ENCODE measurements at places on chromosomes 11 and 22. TPM values are rescaled to one million over a fixed set of nuclear protein-coding genes. Genes with fewer than 3 reads are reported as not detected.

DNA sequence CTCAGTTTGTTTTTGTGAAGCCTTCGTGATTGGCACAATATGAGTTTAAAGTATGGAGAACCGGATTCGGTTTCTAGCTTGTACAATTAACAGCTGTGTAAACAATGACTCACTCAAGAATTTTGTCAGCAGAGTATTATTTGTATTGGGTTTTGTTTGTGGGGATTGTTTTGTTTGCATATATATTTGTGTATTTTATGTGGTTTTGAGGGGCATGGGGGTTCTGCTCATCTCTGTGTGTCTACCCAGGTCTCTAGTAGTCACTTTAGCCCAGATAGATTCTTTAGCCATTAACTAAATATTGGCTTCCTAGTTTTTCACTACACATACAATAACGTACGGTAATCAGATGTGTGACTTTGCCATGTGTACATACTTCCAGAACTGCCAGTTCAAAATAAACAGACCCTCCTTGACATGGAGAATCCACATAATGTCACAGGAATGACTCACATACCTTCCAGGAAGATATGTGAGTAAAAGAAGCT is 7.5 kb upstream of the MS4A7 start:
- H3K36me3 ChIP-seq, result no peaks in the 10 kb centered on the region
- H3K4me3 ChIP-seq, result no peak overlapping the region
- H3K27me3 ChIP-seq, result no peaks in the 10 kb centered on the region
- DNase-seq, result no peak
- H3K4me1 ChIP-seq, result no peaks in the 10 kb centered on the region

Gene RASD2
- 0.32 TPM for polyA plus RNA-seq

Gene PEX26
- 18.5 TPM for polyA plus RNA-seq

DNA sequence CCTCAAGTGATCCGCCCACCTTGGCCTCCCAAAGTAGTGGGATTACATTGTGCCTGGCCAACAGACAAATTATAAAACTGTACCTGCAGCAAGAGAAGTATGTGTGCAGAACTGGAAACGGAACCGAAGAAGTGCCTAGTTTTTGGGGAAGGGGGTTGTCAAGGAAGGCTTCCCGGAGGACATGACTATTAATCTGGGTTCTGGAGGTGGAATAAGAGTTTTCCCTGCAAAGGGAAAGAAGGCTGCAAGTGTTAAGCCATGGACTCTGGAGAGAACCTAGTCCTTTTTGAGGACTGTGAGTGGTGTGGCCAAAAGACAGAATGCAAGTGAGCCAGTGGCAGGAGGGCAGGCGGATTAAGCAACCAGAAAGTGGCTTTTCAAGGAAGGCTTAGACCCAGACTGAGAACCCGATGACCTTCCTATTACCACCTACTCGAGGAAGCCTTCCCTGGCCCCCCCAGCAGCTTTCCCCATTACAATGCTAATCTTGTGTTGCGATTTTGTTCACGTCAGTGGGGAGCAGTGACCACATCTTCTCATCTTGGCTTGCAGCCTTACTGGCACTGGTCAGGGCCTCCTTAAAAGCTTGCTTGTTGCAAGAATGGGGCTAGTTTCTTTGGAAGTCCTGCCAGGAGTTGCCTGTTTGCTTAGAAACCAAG is 5.7 kb upstream of the SEPTIN3 start:
- no peaks in the 10 kb centered on the region for H3K4me1 ChIP-seq
- peaks cover 8% of the 10 kb centered on the region for H3K27me3 ChIP-seq
- H3K27ac ChIP-seq, result no peak overlapping the region
- no peak overlapping the region for H3K4me3 ChIP-seq

Gene XKR3
- polyA plus RNA-seq, result not detected

- no peak overlapping the region for H3K4me3 ChIP-seq
- H3K27me3 ChIP-seq, result peaks cover 18% of the 10 kb centered on the region
- H3K4me1 ChIP-seq, result no peaks in the 10 kb centered on the region
- DNase-seq, result no peak
These were observed 101.2 kb downstream of the CEP164 start for GRCh38 chr11:117428856-117429229.

GRCh38 chr11:78359921-78360320 is 57.7 kb downstream of the GAB2 start:
- H3K27ac ChIP-seq, result no peak overlapping the region
- H3K36me3 ChIP-seq, result no peaks in the 10 kb centered on the region
- no peak for DNase-seq
- H3K27me3 ChIP-seq, result no peaks in the 10 kb centered on the region

Gene CD248
- 209 TPM for polyA plus RNA-seq

Gene SVIP
- polyA plus RNA-seq, result 6.8 TPM

DNA sequence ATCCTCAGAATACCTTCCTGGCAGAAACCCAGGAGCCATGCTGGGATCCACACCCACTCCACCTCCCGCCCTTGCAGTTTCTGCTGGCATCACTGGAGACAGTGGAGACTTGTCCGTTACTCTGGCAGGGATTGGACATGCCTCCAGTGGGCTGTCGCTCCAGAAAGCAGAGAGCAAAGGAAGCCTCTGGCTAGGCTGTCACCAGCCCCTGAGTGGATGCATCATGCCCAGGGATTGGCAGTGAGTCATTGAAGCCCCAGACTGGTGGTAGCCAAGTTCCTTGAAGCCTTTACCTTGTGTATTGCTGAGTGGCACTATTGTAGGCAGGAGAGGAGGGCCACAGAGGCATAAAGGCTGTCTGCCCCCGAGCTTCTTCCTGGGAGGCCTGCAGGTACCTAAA is 34.8 kb upstream of the E2F8 start:
- H3K27ac ChIP-seq, result no peak overlapping the region
- no peaks in the 10 kb centered on the region for H3K4me1 ChIP-seq
- H3K4me3 ChIP-seq, result no peak overlapping the region

DNA sequence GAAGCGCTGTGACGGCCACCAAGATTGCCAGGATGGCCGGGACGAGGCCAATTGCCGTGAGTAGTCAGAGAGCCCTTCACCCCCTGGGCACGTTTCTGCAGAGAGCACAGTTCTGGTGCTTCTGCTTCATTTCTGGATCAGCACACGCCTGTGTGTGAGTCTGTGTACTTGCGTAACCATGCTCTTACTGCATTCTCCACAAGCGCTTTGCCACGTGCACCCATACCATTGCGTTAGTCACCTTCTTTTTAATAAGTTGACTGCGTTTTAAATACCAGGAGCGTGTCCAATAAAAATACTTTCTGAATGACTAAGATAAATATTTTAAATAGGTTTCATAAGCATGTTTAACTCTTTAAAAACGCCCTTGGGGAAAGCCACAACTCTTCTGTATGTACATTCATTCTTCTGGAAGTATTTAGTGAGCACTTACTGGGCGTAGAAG is 143.0 kb upstream of the SORL1-AS1 start:
- no peaks in the 10 kb centered on the region for H3K36me3 ChIP-seq
- no peaks in the 10 kb centered on the region for H3K27me3 ChIP-seq
- H3K4me3 ChIP-seq, result no peak overlapping the region
- peak overlapping the region; percentile 93 for H3K27ac ChIP-seq
- DNase-seq, result peak; percentile 100

GRCh38 chr22:19966908-19967750 is 25.5 kb upstream of the TXNRD2 start:
- no peak overlapping the region for H3K27ac ChIP-seq
- DNase-seq, result no peak
- no peak overlapping the region for H3K4me3 ChIP-seq
- H3K36me3 ChIP-seq, result peaks cover 74% of the 10 kb centered on the region

- H3K27ac ChIP-seq, result no peak overlapping the region
- H3K27me3 ChIP-seq, result no peaks in the 10 kb centered on the region
These were observed 39.3 kb downstream of the PDGFB start for GRCh38 chr22:39205344-39206021.

DNA sequence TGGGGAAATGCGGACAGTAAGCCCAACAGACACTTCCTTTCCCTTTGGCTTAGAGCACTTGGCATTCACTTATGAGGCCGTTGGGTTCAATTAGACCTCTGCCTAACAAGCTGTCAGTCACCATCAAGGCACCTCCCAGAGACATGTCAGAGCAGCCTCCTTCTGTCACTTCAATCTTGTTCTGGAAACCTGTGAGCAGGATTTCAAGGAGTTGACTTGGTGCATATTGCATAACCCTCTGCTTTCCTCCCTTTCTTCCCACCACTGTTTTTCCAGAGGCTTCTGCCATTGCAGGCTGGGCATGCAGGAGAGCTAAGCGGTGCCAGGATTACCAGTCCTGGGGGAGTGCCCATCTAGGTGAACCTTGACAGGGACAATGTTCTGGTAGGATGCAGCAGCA is 484.2 kb upstream of the LRRC4C start:
- H3K4me1 ChIP-seq, result no peaks in the 10 kb centered on the region
- H3K27me3 ChIP-seq, result no peaks in the 10 kb centered on the region
- no peak for DNase-seq
- H3K27ac ChIP-seq, result no peak overlapping the region
- H3K36me3 ChIP-seq, result no peaks in the 10 kb centered on the region

GRCh38 chr11:3954448-3955298 is 99.2 kb downstream of the STIM1 start:
- DNase-seq, result peak; percentile 58
- H3K27ac ChIP-seq, result no peak overlapping the region
- H3K4me1 ChIP-seq, result peaks cover 7% of the 10 kb centered on the region

Gene TENM4
- polyA plus RNA-seq, result 7.6 TPM

Gene CCDC15
- polyA plus RNA-seq, result 0.69 TPM

Gene TSPAN32
- not detected for polyA plus RNA-seq

Gene HTR3A
- polyA plus RNA-seq, result not detected

DNA sequence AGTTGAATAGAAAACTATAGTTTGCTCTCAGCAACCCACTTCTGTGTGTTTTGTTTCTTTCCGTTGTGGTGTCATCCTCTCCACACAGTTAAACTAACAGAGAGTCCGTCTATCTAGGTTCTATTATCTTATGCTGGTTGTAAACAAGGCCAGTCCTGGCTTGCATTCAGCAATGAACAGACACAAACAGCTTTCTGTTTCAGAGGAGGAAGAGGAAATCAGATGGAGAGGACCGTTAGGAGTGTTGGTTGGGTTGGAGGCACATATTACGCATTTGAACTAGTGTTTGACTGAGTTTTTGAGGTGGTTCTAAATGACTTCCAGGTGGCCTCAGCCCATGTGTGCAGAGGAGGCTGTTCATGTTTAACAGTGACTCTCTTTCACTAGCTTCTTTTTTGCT is 129.5 kb upstream of the SORL1-AS1 start:
- DNase-seq, result no peak
- no peaks in the 10 kb centered on the region for H3K27me3 ChIP-seq
- no peak overlapping the region for H3K4me3 ChIP-seq
- no peak overlapping the region for H3K27ac ChIP-seq
- H3K4me1 ChIP-seq, result peaks cover 4% of the 10 kb centered on the region
- no peaks in the 10 kb centered on the region for H3K36me3 ChIP-seq

- peaks cover 31% of the 10 kb centered on the region for H3K36me3 ChIP-seq
- no peak for DNase-seq
- H3K4me1 ChIP-seq, result peaks cover 5% of the 10 kb centered on the region
- H3K27ac ChIP-seq, result no peak overlapping the region
These were observed 37.4 kb upstream of the ST14 start for GRCh38 chr11:130122141-130122575.
